Spinal cord (tissue), 10 donors: ENCODE measurements at places on chromosomes 2 and 18. TPM values are rescaled to one million over a fixed set of nuclear protein-coding genes. Genes with fewer than 3 reads are reported as not detected.
A peak's percentile ranks its signal among the peaks of the same experiment; 100 is the strongest.

Gene QPCT
- 10.4 TPM for total RNA-seq

Gene TMEM37
- total RNA-seq = 0.69 TPM

Gene SERPINB7
- total RNA-seq = not detected

Gene C2orf66
- 0.28 TPM for total RNA-seq

Gene DCDC2C
- 0.99 TPM for total RNA-seq

Gene AQP12B
- not detected for total RNA-seq

Gene ELOA2
- total RNA-seq = not detected

Gene PPP3R1
- total RNA-seq = 170 TPM

Gene IL36B
- not detected for total RNA-seq

Gene WDR12
- total RNA-seq = 35.4 TPM

Gene OR6B3
- total RNA-seq = 0.40 TPM

Gene MBOAT2
- 116 TPM for total RNA-seq

Gene HOXD3
- total RNA-seq = 11.2 TPM

Gene CEBPZOS
- total RNA-seq = 41.8 TPM

Gene STAM2
- total RNA-seq = 59.7 TPM

Gene REEP1
- 61.9 TPM for total RNA-seq

Gene MTERF4
- 45.0 TPM for total RNA-seq

Gene NCKAP5
- 10.6 TPM for total RNA-seq

GRCh38 chr2:14673351-14673875 is 40.9 kb downstream of the LRATD1 start:
- peak; percentile 9 for DNase-seq

DNA sequence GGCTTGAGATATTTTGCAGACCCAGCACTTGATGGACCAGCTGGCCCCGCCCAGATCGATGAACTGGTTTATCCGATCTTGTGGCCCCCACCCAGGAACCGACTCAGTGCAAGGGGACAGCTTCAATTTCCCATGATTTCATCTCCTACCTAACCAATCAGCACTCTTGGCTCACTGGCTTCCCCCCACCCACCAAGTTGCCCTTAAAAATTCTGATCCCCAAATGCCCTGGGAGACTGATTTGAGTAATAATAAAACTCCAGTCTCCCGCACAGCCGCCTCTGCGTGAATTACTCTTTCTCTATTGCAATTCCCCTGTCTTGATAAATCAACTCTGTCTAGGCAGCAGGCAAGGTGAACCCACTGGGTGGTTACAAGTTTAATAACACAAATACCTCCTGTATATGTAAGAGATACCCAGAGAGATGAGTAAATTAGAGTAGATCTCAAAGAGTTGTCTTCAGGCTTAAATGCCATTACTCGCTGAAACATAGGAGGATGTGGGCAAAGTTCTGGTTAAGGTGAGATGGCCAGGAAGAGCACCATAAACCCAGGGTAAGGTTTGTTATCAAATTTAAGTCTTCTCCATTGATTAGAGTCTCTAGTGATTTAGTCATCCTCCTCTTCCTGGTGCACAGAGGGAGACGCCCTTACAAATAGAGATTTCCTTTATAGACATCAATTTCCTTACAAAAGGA is 222.8 kb downstream of the ARL4C start:
- no peak for DNase-seq

DNA sequence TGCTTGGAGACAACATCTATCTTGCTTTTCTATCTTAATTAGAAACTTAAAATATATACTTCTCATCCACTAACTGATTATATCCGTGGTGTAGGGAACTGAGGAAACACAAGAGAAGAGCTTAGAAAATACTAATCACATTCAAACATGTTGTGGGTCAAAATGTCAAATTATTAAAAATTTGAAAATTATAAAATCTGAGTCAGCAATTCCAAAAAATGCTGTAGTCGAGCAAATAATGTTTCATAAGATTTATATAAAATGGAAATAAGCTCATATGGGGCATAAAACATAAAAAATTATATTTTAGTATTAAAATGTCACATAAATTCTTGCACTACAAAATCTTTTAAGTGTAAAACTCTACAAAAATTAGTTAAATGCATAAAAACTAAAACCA is 29.2 kb downstream of the SF3B1 start:
- DNase-seq = no peak

GRCh38 chr18:60446821-60447220 is 74.2 kb upstream of the MC4R start:
- DNase-seq = no peak

- peak; percentile 88 for DNase-seq
These were observed 14.5 kb downstream of the CKAP2L start for GRCh38 chr2:112749755-112750559.

GRCh38 chr2:113978524-113979190 is 88.8 kb downstream of the ACTR3 start:
- DNase-seq = no peak

DNA sequence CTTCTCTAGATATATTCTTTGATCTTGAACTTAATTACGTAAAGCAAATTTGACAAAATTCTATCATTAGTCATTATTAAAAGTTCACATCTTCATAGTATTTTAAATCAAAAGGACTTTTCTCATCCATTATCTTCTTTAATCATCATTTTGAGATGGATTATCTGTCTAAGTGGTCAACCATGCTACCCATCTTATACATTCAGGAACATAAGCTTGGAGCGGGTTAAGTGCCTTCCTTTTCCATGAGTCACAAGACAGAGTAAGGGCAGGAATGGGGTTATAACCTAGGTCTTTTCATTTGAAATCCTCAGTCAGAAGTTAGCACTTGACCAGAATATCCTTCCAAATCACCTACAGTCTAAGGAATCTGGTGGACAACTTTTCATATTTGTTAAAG is 297.1 kb downstream of the TCF4 start:
- DNase-seq = no peak

DNA sequence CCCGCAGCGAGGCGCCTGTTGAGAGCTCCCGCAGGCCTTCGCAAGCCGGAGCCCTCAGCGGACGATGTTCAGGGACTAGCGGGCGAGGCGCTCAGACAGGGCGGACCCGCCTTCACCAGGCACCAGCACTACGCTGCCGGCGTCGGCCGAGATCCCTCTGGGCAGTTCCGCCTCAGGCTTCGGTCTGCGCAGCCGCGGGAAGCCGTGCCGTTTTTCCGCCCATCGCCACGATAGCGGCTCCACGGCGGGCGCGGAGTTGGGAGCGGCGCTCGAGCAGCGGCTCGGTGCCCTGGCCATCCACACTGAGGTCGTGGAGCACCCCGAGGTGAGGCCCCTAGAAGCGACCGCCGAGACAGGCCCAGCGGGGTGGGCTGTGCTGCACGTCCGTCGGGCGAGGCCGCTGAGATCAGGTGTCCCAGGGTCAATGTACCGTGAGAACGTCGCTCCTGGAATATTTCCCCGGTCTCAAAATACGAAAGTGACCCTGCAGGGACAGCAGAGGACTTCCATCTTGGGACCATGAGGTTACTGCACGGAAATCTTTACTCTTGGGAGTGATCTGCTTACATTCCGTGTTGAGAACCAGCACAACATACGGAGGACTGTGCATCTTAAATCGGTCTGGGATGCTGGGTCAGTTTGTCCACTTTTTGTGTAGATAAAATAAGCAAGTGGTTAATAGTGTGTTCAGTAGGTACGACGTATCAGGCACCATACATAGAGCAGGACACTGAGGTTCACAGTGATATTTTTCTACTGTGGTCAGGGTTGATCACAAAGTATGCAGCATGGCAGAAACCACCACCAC is 13.3 kb upstream of the MTIF2 start:
- DNase-seq = peak; percentile 50

DNA sequence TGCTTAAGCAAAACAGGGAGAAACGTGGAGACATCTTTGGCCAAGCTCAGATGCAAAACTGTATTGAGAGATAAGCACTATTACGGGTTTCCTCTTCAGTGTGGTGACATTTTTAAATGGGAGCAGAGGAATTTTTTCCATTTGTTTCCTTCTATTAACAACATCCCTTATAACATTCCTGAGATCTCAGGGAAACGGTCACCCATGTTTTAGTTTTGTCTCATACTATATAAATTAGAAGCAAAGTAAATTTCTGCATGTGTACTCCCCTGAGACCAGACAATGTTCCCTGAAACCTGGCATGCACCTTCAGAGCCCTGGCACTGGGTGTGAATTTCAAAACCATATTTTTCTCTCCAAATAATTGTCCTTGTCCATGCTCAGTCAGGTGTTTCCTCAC is 57.6 kb upstream of the RNF152 start:
- no peak for DNase-seq

- no peak for DNase-seq
These were observed 42.0 kb downstream of the WDR33 start for GRCh38 chr2:127768775-127769479.

DNA sequence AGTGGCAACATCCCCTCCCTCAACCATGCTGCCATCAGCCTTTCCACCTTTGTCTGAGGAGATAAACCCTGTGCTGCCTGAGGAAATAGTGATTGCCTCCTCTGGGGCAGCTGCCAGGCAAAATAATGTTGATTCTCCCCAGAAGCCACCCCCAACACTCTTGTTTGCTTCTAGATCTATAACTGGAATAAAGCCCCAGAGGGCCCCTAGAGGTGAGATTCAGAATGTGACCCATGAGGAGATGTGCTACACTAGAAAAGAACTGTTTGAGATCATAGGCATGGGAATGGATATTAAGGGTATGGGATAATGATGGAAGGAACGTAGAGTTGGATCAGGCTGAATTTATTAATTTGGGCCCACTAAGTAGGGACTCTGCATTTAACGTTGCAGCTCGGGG is 116.3 kb upstream of the RMP24 start:
- DNase-seq = no peak

DNA sequence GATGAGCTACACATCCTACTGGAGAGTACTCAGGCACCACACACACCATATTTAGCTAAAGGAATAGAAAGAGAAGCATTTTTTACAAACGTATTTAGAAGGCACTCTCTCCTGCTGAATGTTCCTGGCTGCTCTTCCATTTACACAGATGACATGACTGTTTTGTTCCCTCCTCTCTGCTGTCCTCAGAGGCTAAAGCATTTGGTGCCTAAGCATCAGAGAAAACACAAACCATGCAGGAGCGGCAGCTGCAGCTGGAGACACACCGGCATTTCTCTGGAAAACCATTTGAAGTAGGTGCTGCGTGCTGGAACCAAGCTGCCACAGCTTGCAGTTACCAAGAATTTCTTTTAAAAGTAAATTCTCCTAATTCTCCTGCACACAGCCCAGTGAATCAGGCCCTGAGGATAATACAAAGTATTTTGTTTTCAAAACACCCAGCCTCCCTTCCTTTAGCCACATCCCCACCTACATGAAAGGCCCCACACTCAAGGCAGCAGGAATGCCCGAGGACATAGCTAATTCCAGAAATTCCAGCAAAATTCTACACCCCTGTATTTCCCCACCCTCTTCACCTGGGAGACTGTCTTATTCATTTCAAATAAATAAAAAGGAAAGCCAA is 488.9 kb upstream of the SOX11 start:
- no peak for DNase-seq

DNA sequence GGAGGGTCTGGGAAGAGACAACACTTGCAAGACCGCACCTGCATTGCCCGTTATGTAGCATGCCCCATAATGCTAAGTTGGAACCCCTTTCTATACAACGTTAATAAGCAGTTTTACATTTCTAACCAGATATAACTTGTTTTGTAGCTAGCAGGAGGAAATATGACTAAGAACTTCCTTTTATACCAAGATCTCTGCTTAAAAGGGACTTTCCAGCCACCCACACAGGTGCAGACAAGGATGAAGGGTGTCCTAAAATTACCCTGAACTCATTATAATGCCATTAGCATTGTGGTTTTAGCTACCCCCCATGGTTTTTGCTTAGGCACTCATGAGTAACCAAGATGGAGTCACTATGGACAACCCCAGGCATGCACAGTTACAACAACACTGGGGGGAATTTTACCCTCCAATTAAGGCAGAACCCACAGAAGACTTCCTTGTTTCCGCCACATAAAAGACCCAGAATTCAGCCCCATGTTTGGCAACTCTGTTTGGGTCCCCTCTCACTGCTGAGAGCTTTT is 362.8 kb downstream of the CBLN2 start:
- no peak for DNase-seq

GRCh38 chr2:238216651-238217184 is 13.2 kb upstream of the ILKAP start:
- peak; percentile 77 for DNase-seq

- no peak for DNase-seq
These were observed 89.8 kb upstream of the ITGA4 start for GRCh38 chr2:181367411-181367810.

DNA sequence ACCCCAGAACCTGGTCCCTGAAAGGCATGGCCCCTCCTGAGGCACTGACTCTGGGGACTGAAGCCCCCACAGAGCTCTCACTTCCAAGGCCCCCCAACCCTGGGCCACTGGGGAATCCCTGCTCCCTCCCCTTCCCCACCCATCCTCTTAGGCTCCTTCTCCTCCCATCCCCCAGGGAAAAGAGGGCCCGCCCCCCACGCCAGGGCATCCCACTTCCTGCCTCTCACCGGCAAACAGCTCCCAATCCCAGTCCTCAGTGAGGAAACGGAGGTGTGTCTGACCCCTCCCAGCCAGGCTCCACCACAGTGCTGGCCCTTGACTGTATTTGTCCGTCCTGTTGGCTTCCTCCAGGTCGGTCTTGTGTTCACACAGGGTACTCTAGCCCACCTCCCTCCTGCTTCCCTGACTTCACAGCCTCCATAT is 35.0 kb upstream of the PTMA start:
- DNase-seq = no peak

DNA sequence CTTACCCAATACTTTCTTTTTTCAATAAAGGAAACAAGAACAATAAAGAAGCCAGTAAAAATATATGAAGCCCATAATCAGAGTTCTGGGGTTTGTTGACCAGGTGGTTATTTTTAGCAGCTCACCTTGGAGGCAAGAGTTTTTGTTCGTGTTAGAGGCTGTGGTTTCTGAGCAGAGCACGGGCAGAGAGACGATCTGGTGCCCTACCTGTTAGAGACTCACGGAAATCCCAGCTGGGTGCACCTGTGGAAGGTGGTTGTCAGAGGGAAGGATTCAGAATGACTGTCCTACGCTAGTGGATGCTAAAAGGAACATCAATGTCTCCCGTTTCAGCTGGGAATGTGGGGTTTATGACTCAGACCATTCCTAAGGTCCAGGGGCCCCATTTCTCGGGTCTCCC is 87.6 kb downstream of the NRP2 start:
- no peak for DNase-seq

GRCh38 chr2:102686479-102687439 is 67.4 kb downstream of the SLC9A2 start:
- DNase-seq = no peak

DNA sequence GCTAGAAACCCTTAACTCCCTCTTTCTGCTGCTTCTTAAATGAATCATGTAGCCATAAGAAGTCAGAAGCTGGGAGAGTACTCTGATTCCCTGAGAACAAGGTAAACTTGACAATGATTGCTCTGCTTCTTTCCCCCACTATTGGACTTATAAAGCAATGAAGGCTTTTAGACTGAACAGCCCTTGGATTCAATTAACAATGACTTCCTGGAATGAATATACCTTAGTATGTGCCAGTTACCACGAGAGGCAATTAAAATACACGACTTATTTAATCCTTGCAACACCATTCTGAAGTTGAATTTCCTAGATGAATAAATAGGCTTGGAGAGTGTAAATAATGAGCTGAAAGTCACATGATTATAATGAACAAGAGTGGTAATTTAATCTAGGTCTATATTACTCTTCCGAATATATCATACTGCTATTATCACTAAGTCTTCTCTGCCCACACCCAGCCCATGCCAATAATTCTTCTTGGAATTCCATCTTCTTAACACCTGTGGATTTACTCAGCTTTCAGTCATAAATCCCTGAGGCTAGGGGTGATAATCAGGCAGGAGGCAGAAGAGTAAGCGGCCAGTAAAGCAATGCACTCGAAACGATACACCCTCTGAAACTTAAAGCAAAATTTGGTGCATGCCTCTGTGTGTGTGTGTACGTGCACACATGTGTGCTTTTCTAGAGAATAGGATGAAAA is 170.2 kb downstream of the ATAD2B start:
- no peak for DNase-seq
